Stimulated activated CD8-positive, alpha-beta memory T cell treated with anti-CD3 and anti-CD28 coated beads, Interleukin-4, amount 100 ng/mL, for 4 hours (primary cell): ENCODE measurements at places on chromosomes 1 and 21.

GRCh38 chr1:245807306-245807705, 652.5 kb downstream of the KIF26B start:
- DNase-seq, result no peak

DNA sequence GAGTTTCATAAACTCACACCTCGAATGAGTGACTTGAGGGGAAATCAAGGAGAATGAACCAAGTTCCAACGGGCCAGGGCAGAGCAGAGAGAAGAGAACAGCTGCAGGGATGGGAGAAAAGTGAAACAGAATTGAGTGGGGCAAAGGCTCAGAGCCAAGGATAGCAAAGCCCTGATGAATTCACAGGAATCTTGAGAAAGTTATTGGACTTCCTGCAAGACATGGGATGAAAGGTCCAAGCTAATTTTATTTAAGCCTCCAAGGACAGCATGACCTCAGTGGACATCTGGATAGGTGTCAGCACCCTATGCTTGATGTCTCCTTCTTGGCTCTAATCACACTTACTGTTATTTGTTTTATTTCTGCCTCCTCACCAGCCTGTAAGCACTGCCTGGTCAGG, 43.0 kb upstream of the RAVER2 start:
- no peak for DNase-seq

GRCh38 chr1:47424336-47424982, 8.4 kb downstream of the FOXE3 start:
- no peak for DNase-seq

GRCh38 chr21:28489162-28489561, 503.5 kb downstream of the LTN1 start:
- no peak for DNase-seq

- no peak for DNase-seq
Observed at GRCh38 chr1:119772298-119772697, 3.6 kb upstream of the HMGCS2 start.

DNA sequence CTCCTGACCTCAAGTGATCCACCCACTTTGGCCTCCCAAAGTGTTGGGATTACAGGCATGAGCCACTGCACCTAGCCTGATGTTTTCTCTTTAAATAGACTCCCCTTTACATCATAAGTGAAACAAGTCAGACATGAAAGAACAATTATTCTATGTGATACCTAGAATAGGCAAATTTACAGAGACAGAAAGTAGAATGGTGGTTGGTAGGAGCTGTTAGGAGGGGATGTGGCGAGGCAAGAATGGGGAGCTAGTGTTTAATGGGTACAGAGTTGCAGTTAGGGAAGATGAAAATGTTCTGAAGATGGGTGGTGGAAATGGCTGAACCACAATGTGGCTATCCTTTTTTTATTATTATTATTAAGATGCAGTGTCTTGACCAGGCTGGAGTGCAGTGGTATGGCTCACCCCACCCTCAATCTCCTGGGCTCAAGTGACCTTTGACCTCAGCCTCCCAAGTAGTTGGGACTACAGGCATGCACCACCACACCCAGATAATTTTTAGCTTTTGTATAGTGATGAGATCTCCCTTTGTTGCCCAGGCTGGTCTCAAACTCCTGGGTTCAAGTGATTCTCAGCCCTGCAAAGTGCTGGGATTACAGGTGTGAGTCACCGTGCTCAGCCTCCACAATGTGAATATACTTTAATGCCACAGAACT, 28.4 kb downstream of the ELF3 start:
- no peak for DNase-seq

- peak; percentile 24 for DNase-seq
Observed at GRCh38 chr1:235329139-235329902, 951 bp downstream of the GGPS1 start.

DNA sequence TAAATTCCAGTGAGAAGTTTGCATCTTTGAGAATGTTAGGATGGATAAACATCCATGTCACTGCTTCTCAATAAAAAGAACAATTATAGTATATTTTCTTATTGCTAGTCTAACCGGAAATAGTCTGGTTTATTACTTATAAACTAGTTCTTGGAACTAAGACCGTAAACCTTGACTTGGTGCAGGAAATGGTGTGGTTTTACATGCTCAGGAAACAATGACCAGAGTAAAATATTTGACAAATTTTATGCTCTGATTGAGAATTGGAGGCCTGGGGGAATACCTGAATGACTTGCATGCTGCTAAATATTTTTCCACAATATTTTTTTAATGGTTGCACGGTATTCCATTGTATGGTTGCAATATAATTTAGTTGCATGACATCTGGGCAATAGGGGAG, 76.3 kb downstream of the XCL2 start:
- no peak for DNase-seq

- DNase-seq, result no peak
Observed at GRCh38 chr1:235270625-235271024, 57.4 kb downstream of the ARID4B start.
